NCI-H1694 (cell line): ENCODE measurements at places on chromosomes 11 and 22.

- no peak for DNase-seq
Measured at GRCh38 chr22:39873965-39874364, 19.6 kb downstream of the ENTHD1 start.

DNA sequence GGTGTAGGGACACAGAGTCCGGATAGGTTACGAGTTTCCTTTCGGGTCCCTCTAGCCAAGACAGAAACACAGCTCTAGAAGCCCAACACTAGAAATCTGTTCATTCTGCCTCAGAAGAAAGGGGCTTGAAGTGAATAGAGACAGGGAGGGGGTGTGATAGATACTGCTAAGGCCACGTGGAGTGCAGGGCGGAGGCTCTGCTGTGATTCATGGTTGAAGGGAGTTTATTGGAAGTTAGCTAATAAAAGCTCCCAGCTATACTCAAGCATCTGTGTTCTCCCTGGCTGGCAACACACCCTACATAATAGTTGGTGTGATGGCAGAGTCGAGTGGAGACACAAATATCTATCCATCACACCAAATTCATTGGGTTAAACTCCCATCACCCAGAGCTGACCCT, 337.4 kb downstream of the CADM1 start:
- DNase-seq = no peak

- no peak for DNase-seq
Measured at GRCh38 chr22:46829117-46829891, 66.9 kb downstream of the TBC1D22A start.

DNA sequence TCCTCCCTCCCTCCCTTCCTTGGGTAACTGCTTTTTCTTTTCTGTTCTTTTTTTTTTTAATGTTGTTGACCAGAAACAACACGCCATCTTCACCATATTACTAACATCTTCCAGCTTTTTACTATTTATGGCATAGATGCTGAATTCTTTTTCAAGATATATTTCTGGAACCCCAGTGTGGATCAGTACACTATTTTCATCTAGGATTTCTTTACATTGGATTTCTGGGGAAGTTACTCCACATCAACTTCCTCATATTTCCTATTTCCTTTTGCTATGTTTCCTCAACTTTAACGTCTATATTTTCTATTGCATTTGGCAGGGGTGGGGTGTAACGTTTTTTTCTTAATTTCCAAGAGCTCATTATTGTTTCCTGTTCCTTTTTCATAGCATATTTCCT, 7.0 kb downstream of the PGM2L1 start:
- DNase-seq = no peak

- DNase-seq = no peak
Measured at GRCh38 chr22:28507896-28508295, 171.7 kb downstream of the TTC28 start.

DNA sequence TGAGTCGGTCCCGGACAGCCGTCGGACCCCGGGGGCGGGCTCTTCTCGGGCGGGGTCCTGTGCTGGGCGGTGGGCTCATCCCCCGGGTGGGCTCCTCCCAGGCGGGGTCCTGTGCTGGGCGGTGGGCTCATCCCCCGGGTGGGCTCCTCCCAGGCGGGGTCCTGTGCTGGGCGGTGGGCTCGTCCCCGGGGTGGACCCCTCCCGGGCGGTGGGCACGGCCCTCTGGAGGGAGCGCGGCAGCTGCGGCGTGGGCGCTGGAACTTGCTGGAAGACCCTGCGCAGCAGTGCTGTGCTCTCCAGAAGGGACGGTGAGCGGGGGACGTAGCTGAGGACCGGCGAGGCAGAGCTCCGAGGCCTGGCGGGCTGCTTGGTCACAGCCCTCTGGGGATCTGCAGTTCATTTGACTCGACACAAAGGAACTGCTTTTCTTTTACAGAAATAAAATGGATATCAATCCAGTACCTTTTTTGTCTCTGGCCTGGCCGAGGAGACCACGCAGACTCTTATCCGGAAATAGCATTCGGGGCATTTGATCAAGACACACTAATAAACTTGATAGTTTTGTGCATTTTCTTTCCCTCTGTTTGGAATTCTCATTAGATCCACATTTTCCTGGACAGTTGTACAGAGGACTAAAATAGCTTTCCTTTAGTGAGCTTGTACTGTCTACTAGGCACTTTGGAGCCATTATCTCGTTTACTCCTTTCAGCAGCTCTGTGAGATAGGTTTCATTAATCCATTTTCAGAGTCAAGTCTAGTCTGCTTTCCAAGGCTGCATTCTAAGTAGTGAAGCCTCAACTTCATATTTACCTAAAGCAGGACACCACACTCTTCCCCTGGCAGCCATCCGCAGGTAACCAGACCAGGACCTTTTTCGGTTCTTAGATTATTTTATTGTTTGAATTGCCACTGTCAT, 812 bp downstream of the JAM3 start:
- DNase-seq = no peak

GRCh38 chr11:128779036-128779435, 85.2 kb downstream of the FLI1 start:
- DNase-seq = no peak

DNA sequence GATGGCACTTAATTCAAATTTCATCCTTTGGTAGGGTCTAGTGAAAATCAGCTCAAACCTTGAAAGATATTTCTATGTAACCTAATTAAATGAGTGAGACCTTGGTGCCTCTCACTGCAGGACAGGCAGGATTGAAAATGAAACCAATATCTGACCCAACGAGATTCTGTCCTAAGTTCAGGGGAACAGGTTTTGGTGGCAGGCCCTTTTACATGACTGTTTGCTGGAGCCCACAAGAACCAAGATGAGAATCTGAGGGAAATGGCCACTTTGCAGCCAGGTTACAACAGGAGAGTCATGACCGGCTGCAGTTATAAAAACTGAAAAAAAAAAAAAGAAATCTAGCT, 130.2 kb downstream of the TRIM44 start:
- no peak for DNase-seq

DNA sequence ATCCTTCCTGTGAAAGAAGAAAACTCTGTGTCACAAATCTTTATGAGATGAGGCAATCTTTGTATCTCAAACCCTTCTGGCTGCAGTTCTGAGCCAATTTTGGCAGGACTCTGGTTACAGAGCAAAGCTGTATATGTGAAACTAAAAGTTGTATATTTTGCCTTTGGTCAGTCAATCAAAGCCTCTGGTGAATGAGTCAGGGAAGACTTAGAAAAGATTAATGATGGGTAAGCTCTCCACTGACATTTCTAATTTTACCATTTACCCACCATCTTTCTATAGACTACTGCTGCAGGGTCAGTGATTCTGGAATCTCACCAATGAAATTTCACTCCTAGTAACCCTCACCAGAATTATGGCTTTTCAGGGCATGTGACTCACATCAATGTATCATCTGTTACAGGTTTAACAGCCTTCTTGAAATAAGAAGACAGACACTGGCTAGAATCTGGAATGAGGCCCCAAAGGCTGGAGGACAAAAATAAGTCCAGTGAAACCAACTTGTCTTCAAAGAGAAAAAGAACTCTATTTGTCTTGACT, 43.3 kb downstream of the USP35 start:
- DNase-seq = no peak

- no peak for DNase-seq
Measured at GRCh38 chr11:67442504-67443404, 522 bp downstream of the CORO1B start.
